ENCODE measurements at places on chromosomes 7 and 10.

GRCh38 chr10:76285012-76285411, 853.6 kb downstream of the LRMDA start:
- no peak for DNase-seq

GRCh38 chr7:98168904-98169621, 42.2 kb upstream of the BHLHA15 start:
- DNase-seq: no peak

DNA sequence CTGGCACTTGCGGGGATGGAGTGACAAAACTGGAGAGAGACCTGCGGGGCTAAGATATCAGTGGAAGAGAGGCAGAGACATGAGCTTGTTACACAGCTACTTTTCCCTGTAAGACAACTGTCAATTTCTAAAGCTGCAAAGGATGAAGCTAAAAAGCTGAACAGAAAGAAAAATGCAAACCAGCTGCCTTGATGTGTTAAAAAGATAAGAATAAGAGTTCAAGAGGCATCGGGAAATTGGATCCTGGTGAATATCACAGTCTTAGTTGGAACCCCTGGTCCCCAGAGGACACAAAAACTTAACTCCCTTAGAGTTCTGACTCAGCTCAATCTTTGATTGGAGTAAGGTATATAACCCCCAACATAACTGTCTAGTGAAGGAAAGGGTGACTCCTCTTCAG, 38.8 kb downstream of the VPS41 start:
- no peak for DNase-seq

DNA sequence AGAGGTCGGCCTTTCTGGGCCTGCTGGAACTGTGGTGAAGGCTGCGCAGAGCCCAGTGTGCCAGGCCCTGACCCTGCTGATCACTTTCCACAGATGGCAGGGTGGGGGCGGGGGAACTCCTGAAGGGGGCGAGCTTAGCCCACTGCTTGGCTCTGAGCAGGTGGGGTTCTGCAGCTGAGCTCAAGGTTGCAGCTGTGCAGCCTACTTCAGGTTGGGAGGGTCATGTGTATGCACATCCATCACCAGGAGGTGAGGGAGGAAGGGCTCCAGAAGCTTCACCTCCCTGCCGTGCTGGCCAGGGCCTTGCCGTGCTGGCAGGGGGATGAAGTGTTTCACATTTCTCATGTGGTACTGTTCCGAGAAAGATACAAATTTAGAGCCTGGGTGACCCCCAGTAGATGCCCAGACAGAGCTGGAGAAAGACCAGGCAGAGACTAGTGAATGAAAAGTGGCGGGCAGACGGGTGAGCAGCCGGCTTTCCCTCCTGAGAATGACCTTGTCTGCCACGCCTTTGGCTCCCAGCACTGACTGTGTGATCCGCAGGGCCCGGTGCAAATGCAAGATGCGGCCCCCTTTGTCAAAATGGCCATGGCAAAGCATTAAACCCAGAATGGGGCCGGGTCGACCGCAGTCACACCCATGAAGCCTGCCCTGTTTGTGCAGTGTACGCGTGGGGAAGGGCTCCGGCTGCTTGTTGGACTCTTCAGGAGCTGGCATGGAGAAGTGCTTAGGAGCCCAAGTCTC, 25.2 kb downstream of the FAM241B start:
- no peak for DNase-seq

- no peak for DNase-seq
Observed at GRCh38 chr10:24097751-24098207, 111.2 kb upstream of the KIAA1217 start.

- DNase-seq: no peak
Observed at GRCh38 chr10:86970162-86970981, 2.1 kb downstream of the ADIRF start.

DNA sequence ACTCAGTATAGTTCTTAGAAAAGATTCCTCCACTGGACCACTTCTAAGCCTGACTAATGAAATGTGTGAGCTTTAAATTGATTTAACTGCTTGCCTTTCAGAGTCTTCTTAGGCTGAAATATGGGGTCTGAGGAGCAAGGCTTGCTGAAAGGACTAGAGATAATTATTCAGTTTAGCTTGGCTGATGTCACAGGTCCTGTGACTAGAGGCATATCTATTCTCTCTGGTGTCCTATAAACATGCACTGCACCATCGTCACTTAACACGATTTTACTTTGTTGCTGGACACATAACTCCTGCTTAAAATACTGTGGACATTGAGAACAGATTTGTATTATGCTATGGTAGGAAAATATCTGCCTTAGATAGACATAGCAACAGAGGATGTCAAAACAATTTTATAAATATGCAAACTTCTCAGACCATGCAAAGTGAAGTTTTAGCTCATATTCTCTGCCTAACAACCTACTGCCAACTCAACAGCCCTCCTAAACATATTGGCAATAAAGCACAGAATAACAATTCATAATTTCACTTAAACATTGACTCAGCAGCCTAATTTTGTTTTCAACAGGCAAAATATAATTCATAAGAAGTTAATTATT, 80.2 kb downstream of the RNF133 start:
- DNase-seq: no peak

DNA sequence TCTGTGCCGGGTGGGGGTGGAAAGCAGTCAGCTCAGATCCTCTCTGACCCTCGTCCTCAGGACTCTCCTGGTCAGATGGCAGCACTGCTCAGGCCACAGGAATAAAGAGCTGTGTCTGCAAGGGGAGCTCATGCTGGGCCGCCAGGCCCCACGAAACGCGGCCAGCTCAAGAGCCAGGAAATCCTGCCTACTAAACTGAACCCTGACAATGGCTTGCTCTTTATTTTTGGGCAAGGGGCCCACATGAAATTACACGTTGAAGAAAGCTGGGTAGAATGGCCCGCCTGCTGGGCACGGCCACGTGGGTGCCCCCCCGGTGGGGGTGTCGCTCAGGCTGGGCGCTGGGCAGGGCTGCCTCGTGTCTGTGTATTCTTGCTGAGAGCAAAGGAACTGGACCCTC, 103.0 kb downstream of the ITIH5 start:
- DNase-seq: no peak

- no peak for DNase-seq
Observed at GRCh38 chr10:7701158-7701742, 1.9 kb upstream of the ITIH2 start.

DNA sequence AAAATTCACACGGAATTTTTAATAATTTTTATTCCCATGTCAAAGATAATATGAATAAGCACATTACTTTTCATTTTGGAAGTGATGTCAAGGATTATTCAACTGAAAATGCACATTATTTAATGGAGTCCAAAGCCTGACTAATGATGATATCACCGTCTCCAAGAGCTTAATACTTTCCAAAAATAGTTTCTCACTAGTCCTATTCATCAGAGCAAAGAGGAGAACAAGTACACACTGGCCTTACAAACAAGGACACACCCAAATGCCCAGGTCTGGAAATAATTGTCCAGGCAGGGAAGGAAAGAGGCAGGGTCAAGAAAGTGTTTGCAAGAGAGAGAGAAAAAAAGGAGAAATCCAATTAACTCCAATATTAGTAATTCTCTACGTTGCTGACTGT, 216.8 kb upstream of the CCDC6 start:
- no peak for DNase-seq

DNA sequence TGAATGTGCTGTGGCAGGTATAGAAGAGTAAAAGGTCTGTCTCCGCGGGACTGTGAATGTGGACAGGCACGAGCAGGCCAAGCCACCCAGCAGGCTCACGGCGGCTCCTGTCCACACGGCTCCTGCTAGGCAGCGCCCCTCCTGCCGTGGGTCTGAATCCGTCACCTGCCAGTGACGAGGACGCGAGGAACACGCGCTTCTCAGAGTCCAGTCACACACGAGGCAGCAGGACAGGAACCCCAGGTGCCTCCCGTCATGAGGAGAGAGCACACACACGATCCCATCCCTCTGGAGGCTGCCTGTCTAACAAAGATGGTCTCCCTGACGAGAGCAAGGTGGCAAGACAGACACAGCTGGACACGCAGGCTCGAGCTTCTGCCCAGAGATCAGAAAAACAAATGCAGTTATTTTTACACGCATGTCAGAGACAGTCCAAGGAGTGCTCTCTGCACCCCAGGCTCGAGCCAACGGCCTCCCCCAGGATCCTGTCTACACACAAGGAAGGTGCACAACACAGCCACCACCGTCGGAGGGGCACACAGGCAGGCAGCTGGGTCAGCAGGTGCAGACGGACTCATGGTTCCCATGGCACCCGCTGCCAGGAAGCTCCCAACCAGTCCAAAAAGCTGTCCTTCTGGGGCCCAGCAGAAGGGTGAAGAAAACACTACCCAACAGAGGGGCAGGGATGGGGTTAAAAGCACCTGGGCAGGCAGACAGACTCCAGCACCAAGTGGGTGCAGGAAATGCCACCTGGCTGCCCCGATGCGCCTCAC, 103.2 kb downstream of the MAD1L1 start:
- DNase-seq: no peak

GRCh38 chr10:22693371-22693784, 21.0 kb downstream of the PIP4K2A start:
- no peak for DNase-seq

GRCh38 chr10:51137756-51138529, 63.7 kb downstream of the PRKG1 start:
- DNase-seq: no peak

DNA sequence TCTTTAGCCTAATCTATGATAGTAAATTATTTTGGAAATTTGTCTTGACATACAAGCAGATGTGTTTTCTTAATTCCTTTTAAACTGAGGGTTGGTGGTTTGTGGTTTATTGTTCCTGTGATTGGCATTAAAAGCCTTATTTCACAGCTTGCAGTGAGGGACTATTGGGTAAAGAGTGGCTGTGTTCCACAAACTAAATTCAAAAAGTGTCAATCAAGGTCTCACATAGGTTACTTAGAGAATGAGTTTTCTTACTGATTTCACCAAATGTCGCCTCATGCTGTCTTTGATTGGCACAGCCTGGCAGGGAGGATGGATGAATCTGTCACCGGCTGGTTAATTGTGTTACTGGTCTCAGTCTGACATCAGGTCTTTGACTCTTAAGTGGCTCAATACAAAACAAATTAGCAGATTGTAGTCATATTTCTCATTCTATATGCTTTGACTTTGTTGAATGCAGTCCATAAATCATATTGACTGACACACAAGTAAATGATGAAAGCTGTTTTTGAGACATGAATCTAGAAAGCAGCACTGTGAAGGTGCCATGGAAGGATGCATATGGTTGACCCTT, 66.8 kb upstream of the CYP26C1 start:
- DNase-seq: no peak

- DNase-seq: no peak
Observed at GRCh38 chr10:46557319-46558121, 1.1 kb upstream of the GPRIN2 start.

- no peak for DNase-seq
Observed at GRCh38 chr7:50088463-50089129, 4.5 kb downstream of the ZPBP start.

DNA sequence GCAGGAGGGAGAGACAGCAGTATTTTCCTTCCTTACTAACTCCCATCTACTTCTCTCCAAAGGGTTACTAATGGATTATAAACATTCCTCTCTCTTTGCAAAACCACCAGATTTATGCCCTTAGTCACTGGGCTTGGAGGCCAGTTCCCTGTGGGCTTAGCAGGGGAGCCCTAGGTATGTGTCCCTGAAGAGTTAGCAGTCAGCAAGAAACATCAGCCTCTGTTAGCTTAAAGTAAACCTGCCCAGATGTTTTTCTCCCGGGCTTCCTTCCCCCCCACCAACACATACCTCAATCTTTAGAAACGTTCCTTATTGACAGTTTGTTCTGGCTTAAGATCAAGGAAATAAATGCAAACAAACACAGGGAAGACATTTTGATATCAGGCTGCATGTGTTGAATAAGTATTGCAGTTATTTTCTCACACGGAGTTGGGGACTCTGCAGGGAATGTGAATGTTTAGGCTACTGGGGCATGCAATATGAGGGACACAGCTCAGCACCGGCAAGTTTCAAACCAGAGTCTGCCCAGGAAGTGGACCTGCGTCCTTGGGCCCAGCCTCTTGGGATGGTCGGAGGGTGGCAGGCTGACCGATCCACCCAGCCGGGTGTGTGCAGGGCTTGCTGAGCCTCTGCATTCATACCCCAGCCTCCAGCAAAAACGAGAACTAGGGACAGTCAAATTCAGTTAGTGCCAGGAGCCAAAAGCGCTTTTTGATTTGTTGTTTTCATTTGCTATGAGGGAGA, 252.0 kb upstream of the GRB10 start:
- no peak for DNase-seq

GRCh38 chr10:50514995-50515394, 108.8 kb downstream of the SGMS1 start:
- DNase-seq: no peak

GRCh38 chr10:36591436-36591835, 534.0 kb upstream of the ANKRD30A start:
- DNase-seq: no peak

- DNase-seq: no peak
Observed at GRCh38 chr7:117807676-117808075, 65.6 kb downstream of the CTTNBP2 start.

DNA sequence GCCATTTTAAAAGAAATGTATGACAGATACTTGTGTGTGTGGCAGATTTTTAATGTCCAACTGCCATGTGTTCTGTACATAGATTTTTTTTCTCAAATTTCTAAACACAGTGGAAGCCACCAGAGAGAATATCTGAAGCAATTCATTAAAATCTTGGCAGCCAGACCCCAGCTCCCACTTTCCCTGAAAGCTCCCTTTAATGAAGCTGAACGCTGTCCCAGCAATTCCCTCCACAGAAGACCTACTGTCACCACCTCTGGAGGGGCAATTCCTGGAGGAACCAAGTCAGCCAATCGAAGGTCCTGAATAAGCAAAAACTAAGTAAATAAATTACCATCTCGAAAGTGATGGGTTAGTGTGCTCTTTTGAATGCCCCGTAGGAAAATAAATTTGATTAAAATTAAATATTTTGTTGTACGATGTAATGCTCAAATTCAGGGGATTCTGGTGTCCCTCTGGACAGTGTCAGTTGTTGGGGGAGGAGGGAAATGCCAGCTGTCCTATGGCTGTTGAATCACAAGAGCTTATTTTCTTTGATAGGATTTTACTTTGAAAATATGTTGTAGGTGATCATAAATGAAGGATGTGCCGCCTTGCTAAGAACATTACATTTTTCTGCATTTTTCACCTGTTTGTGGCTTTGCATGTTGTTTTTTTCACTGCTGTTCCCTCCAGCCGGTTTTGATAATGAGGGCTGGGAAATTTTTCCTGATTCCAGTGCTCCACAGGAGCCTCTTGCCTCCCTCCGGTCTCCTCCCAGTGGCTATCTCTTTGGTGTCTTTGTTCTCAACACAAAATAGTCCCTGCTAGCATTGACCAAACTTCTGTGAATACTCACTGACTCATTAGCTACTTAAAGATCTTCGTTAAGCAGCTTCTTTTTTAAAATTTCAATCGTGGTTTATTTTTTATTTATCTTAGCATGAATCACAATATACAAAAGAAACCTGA, 9.2 kb upstream of the GSAP start:
- DNase-seq: no peak
